CD4-positive, alpha-beta T cell (primary cell): ENCODE measurements at places on chromosomes 6 and 20. TPM values are rescaled to one million over a fixed set of nuclear protein-coding genes. Genes with fewer than 3 reads are reported as not detected.

TMEM170B gene
- total RNA-seq: 1.9 TPM

SESN1 gene
- 98.3 TPM for total RNA-seq

TMEM242 gene
- 13.6 TPM for total RNA-seq

MYO6 gene
- total RNA-seq: 1.1 TPM

GRCh38 chr6:98308564-98308963 lies 525.8 kb upstream of the POU3F2 start:
- H3K27ac ChIP-seq: no peak overlapping the region
- H3K4me1 ChIP-seq: no peaks in the 10 kb centered on the region
- DNase-seq: no peak
- no peaks in the 10 kb centered on the region for H3K36me3 ChIP-seq
- no peak overlapping the region for H3K4me3 ChIP-seq

DNA sequence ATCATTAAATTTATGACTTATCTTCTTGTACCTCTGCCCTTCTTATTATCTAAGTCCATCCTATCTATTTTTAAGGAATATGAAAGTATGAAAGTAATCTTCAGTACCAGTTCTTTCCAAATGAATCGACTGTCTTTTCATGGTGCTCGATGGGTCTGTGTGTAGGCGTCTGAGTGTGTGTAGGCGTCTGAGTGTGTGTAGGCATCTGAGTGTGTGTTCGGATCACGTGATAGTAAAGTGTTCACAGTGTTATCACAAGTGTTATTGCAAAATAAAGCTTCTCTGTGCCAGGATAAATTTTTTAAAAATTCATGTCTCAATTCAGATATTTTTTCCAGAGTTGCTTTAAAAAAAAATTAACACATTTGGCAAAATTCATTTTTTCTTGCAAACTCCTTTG lies 58.3 kb downstream of the BMP6 start:
- DNase-seq: no peak
- H3K36me3 ChIP-seq: no peaks in the 10 kb centered on the region
- no peaks in the 10 kb centered on the region for H3K4me1 ChIP-seq
- H3K4me3 ChIP-seq: no peak overlapping the region
